ENCODE measurements at places on chromosomes 16 and 17.

DNA sequence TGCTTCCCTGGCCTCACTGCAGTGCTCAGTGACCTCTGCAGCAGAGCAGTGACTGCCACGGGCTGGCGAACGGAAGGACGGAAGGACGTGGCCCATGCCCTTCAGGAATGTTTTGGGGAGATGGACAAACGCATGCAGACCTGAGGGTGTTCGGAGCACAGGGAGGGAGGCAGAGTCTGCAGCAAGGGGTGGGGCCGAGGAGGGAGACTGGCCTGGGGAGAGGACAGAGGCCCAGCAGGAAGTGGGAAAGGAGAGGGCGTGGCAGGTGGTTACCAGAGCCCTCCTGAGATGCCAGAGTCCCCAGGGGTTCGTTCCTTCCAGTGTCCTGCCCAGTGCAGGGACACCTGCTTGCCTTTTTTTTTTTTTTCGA lies 21.9 kb downstream of the ADORA2B start:
- DNase-seq, result no peak

GRCh38 chr17:179781-180380 lies 1.6 kb downstream of the DOC2B start:
- no peak for DNase-seq

DNA sequence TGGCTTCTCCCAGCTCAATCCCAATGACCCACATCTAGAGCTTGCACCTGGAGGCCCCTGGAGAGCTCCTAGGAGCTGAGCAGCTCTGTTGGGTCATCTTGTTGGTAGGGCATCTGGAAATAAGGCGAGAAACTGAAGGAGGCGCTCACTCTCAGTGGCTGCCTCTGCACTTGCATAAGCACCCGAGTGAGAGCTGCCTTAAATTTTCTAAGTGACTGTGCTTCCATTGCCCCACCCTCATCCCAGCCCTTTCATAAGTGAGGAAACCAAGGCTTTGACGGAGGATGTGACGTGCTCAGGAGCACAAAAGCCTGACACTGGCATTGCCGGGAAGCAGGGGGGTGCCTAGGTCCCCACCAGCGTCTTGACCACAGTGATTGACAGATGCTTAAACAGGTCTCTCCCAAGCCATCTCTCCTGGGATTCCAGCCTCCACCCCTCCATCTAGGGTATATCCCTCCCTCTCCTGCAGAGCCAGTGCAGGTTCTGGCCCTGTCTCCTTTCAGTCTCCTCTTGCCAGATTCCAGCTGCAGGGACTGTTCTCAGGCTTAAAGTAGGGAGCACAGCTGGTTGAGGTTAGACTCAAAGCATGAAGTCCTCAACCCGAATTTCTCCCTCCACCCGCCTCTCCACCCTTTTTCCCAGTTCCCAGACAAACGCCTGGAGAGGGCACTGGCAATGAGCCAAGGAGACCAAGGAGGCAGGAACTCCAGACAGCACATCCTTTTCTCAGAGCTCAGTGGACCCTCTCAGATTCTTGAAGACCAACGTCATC lies 113.7 kb downstream of the IRX5 start:
- DNase-seq, result no peak

DNA sequence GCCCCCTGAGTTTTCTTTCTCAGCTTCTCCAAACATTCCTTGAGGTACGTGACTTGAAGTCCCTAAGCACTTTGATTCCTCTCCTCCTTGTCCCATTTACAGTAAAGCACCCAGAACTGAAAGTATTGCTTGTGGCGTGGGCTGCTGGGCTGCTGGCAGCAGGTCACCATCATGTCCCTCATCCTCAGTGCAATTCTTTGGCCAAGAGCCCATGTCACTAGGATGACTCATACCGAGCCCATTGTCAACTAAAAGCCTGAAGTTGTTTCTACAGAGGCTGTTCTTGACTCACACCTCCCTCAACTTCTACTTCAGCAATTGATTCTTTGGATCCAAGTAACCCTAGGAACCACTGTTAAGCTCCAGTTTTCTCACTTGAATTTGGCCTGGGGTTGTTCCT lies 54.3 kb downstream of the KPNA2 start:
- DNase-seq, result peak; percentile 74

DNA sequence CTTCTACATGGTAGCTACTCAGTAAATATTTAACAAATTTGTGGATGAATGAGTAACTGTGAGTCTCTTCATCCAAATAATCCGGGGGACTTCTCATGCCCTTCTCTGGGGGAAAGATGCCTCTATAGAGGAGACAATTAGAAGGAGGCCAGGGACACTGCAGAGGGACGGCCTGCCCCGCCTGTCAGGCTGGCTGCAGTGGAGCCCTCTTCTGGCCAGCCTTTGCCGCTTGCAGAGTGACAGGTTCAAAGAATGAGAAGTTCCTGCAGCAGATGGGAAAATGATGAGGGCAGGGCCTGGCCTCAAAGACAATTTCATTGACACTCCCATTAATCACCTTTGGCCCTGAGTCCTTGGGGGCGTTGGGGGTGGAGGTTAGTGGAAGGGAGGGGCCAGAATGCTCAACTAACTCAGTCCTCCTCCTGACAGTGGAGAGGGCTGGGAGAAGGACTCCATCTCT lies 339.0 kb downstream of the MAF start:
- DNase-seq, result peak; percentile 15

GRCh38 chr17:320139-320538 lies 32.5 kb downstream of the RPH3AL start:
- no peak for DNase-seq

DNA sequence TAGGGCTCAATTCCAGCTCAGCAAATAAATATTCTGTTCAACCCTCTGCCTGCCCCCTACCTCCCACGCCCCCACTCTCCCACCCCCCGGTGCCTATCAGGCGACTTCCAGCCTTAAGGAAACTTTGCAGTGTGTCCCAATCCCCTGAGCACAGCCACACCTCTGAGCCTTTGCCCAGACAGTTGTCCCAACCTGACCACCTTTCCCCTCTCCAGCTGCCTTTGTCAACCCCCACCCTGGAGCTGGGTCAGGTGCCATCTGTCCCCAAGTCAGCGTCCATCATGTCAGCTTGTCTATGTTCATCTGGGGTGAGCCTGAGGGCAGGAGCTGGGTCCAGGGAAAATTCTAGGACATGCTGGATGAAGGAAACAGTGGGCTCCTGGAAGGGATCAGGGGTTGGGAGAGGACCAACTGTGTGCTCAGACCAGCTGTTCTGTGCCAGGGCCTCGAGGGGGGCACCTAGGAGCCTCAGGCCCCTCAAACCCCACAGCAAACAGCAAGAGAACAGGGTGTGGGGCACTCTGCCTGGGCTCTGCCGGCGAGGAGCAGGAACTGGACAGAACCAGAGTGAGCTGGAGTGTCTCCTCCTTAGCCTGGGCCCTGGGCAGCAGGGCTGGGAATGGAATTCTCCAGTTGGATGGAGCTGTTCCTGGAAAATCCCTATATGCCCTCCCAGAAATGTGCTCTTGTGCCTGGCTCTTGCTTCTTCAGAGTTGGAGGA lies 17.8 kb downstream of the CDH16 start:
- no peak for DNase-seq

- no peak for DNase-seq
Measured at GRCh38 chr17:27343977-27344607, 50.2 kb downstream of the WSB1 start.

DNA sequence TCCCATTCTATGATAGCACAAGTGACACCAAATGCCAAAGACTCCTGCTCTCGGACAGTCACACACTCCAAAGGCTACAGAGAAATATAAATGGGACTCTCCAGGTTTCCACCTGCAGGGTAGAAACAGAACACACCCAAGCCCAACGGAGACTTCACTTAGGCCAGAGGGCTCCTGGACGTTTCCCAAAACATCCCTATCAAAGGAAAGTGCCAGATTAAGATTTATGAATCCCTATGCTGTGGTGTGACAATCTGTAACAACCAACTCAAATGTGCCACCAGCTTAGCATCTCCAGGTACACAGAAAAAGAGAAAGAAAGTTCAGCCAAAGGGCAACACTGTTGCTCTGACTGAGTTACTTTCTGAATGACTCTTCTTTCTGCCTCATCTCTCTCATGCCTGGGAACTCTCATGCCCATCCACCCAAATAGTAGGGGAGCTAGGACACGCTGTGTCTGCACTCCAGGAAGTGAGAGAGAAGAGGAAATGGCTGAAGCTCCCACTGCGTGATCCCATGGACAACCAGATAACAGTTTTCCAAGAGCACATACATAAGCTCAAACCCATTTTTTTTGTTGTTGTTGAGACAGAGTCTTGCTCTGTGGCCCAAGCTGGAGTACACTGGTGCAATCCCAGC lies 49.7 kb downstream of the SMG6 start:
- DNase-seq, result peak; percentile 90

DNA sequence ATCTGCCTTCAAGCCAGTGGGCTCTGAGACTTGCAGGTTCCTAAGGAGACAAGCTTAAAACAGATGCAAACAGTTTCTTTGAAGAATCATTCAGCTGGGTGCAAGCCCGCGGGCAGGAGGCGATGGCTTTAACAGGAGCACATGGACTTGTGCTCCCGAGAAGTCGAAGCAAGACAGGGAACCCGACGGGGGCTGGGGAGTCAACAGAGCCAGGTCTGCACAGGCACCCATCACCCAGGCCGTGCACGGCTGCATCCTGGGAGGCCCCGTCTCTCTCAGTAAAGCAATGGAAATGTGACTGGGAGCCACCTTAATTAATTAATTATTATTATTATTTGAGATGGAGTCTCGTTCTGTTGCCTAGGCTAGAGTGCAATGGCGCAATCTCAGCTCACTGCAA lies 333 bp upstream of the PTX4 start:
- DNase-seq, result no peak

DNA sequence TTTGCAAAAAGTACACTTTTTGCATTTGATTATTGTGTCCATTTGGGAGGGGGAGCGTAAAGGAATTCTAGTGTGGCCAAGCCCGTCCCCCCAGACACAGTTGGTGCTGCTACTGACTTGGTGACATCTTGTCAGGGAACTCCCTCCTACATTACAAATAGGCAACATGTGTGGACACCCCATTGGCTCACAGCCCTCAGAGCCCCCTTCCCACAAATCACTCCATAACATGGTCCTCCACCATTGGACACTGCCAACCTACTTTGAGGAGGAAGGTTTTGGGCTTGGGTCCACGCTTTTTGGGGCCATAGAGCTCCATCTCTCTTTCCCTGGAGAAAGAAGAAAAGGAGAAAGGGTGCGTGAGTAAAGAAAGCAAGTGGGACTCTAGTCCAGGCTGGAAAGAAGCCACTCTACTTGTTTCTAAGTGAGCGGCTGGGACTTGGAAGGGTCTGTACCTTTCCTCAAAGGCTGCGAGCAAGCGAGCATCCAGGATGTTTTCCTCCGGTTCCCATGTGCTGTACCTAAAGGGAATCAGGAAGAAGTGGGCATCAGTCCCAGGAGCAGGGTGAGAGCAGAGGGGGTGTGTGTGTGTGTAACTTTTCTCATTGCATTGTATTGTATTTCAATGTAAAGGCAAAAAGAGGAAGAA lies 958 bp downstream of the CBX8 start:
- DNase-seq, result no peak

- DNase-seq, result no peak
Measured at GRCh38 chr17:62778990-62779681, 29.0 kb downstream of the MARCHF10 start.

GRCh38 chr16:74984194-74984528 lies 762 bp downstream of the WDR59 start:
- no peak for DNase-seq

DNA sequence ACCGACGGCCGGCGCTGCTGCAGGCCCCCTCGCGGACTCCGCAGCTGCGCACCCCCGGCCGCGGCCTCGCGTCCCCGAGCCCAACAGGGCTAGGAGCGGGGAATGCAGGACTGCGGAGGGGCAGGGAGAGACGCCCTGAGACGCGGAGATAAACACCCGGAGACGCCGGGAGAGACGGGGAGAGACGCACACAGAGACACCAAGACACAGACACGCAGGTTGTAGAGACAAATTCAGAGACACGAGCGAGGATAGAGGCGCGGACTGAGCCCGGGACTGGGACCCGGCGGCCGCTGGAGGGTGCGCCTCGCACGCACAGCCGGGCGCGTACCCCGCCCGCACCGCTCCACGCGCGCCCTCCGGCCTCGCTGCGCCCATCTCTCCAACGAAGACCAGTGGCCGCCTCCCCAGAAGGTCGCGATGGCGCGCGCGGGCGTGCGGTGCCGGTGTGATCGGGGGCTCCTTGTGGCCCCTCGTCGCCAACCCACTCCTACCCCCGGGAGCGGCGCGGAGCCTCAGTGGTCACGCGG lies 902 bp downstream of the STAC2 start:
- no peak for DNase-seq

DNA sequence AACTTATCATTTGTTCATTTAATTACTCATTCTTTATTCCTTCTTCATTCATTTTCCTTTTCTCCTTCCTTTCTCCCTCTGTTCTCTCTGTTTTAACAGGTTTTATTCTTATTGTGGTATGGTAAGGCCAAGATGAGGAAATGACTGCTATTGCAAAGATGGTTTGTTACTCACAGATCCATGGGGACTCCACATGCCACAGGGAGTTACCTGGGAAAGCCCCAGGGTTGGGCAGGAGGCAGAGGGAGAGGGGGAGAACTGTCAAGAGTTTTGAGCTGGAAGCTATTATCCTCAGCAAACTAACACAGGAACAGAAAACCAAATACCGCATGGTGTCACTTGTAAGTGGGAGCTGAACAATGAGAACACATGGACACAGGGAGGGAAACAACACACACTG lies 453.3 kb downstream of the WWOX start:
- DNase-seq, result no peak

DNA sequence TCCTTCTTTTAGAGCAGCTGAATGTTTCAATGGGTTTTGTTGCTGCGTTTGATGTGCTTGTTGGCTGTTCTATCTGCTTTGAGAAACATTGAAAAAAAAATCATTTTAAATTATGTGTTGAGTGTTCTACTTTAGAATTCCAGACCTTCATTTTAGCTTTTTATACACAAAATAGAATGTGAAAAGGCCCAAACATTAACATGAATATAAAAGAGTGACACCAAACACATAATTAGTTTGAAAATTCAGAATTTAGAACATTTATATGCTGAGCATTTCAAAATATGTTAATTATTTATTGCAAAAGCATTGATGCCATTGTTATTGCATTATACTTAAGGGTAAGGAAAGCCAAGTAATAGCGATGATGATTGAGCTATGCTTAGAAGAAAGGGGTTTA lies 2.9 kb downstream of the NFAT5 start:
- DNase-seq, result no peak

DNA sequence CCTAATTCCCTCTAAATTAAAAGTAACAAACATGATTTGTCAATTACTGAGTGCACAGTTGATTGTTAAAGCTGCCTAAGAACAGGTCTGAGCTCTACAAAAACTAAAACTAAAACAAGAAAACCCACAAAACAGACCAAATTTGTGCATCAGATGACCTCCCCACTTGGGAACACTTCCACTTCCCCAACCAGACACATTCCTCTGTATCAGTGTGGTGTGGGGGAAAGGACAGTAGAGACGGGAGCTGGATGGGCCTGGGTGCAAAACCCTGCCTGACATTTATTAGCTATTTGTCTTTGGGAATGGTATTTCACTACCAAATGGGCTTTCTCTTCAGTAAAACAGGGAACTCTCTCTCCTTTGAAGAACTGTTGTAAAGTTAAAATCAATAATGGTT lies 29.8 kb downstream of the STAT3 start:
- DNase-seq, result no peak

- no peak for DNase-seq
Measured at GRCh38 chr17:237406-237955, 56.0 kb upstream of the DOC2B start.

GRCh38 chr16:361872-362701 lies 8.3 kb downstream of the MRPL28 start:
- peak; percentile 89 for DNase-seq

GRCh38 chr16:62077998-62078397 lies 41.8 kb upstream of the CDH8 start:
- DNase-seq, result peak; percentile 8

All from GM12865 (cell line).